ENCODE measurements at places on chromosomes 2 and 18.

GRCh38 chr2:73832930-73833329, 4.2 kb downstream of the STAMBP start:
- no peak for DNase-seq

GRCh38 chr2:100995309-100996075, 6.6 kb upstream of the RPL31 start:
- DNase-seq: no peak

- no peak for DNase-seq
Measured at GRCh38 chr2:202129841-202130240, 56.8 kb downstream of the KIAA2012 start.

DNA sequence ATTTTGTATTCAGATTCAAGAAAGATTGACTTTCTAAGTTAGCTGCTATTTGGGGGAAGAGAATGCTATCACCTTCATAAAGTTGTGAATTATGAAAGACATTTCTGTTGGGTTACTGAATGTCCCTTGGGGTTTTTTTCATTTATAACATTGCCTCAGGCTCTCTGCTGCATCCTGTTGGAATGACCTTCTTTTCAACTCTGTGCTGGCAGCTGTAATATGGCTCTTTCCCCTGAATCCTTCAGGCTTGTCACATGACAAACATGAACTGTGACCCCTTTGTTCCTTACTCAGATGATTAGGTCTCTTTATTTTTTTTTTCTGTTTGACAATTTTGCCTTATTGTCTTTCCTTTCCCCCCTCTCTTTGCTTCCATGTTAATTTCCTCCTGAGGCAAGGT, 159.8 kb downstream of the TAF4B start:
- DNase-seq: no peak

- DNase-seq: no peak
Measured at GRCh38 chr2:84492571-84492970, 23.7 kb upstream of the DNAH6 start.

DNA sequence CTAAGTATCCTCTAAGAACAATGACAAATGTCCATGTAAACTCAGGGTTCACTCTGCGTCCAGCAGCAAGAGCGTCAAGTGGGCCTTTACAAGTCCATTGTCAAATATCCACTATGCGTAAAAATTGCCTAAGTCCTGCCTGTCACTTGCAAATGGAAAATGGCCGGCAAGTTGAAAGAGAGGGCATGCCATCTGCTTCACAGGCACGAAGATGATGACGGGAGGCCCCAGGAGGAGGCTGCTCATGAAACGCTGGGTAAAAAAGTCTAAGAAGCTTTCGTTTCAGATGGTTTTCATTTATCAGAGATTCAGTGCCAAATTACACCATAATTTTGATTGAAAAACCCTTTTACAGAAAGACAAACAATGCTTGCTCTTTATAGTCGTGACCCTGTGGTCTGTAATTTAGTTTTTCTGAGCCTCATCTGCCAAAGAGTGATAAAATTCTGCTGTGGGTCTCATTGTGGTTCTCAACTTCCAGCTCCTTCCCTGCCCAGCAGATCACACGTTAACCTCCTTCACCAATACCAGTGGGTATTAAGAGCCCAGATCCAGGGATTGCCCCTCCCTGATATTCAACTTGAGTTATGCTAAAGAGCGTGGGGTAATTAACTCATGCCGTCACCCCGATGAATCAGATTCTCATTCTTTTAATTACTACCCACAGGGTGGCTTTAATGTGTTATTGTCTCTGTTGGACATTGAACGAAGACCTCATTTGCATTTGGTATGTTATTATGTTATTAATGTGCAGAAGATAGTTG, 160.2 kb upstream of the ALKAL2 start:
- DNase-seq: no peak

DNA sequence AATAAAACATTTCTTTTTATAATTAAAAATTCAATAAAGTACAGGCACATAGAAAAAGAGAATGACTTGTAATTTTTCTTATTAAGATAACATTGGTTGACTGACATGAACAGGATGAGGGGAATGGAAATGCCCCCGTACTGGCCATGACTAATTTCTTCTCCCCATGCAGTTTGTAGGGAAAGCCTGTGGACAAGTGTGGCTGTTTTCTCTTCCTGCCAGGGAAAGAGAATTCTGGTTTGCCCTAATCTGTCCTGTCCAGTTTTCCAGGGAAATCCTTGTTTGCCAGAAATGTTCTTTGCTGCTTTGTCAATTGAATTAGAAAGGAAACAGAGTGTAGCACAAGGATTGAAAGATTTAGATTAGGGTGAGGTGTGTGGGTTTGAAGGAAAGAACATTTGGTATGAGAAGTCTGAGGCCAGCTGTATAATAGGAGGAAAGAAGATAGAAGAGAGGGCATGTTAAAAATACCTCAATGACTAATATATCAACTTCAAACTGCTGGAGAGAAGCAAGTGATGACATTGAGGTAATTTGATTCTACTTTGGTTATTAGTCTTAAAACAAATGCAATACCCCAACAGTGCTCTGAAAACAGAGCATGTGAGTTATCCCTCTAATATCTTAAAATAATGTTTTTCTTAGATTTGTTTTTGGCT, 593.9 kb upstream of the ZNF804A start:
- DNase-seq: no peak

All from right renal pelvis (tissue), 4 donors.